Activated gamma-delta T cell (primary cell): ENCODE measurements at places on chromosomes 2 and 18.

- no peak for DNase-seq
These were observed 21.2 kb downstream of the TGFA start for GRCh38 chr2:70532244-70532935.

GRCh38 chr18:7524786-7525185 lies 42.3 kb upstream of the PTPRM start:
- DNase-seq: no peak

- no peak for DNase-seq
These were observed at the start of gene SLC66A3 for GRCh38 chr2:11155381-11156035. Gene SLC66A3, plus strand, starts transcription at chr2:11155467. Its CDS starts 80 bp downstream, at chr2:11155547.

GRCh38 chr2:151297882-151298281 lies 8.4 kb upstream of the NMI start:
- DNase-seq: no peak

DNA sequence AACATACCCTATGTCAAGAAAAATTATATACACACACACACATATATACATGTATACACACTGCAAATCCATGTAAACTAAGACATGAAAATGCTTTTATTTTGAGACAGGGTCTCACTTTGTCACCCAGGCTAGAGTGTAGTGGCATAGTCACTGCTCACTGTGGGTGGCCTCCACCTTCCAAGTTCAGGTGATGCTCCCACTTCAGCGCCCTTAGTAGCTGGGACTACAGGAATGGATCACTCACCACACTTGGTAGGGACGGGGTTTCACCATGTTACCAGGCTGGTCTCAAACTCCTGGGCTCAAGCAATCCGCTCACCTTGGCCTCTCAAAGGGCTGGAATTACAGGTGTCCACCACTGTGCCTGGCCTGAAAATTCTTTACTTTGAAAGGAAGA lies 617.6 kb downstream of the NYAP2 start:
- DNase-seq: no peak

- DNase-seq: no peak
These were observed 34.8 kb upstream of the RFX8 start for GRCh38 chr2:101509499-101510284.

GRCh38 chr2:10393640-10393982 lies 54.5 kb downstream of the ODC1 start:
- no peak for DNase-seq

GRCh38 chr2:220185766-220186305 lies 558.4 kb downstream of the SLC4A3 start:
- no peak for DNase-seq

GRCh38 chr2:36541891-36542595 lies 55.9 kb downstream of the FEZ2 start:
- no peak for DNase-seq

DNA sequence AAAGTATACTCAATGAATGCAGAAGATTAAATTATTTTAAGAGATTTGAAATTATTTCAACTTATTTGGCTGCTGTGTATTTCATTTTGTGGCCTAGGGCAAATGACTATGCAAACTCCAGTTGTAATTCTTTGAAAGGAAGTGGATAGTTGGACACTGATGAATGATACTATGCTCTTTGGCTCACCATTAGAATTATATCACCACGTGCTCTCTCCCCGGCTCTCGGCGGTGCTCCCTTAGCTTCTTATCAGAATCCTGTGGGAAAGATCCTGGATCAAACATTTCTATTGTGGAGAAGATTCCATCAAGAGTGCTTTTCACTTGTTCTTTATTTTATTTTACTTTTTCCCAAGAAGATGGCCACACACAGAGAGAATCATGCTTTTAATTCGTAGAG lies 55.2 kb downstream of the ADCYAP1 start:
- no peak for DNase-seq

- DNase-seq: no peak
These were observed 212.4 kb downstream of the ANAPC1 start for GRCh38 chr2:111671426-111672150.

DNA sequence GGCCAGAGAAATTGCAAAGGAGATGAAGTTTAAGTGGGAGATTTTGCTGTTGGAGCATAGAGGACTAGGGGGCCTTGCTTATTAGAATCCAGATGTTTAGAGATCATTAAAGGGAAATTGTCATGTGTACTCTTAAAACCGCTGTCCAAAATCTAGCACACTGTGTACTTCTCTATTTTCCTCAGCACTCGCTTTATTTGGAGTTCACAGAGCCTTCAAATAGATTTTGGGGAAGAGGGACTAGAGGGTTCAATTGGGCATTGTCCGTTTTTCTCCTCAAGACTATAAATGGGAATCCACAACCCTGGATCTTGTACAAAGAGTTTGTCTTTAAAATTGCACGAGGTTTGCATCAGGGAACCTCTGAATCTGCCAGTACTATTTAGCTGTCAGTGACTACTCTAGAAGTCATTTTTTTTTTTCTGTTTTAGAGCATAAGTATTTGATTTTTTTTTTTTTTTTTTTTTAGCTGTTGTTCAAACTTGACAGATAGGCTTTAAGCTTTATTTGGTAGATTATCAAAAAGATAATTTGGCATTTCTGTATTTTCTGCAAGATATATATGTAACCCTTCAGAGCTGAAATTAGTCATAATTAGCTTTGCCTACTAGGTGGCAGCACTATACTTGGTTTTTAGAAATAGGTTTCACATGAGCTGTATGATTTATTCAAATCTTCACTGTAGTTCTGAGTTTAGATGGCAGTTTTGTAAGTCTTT lies 14.2 kb downstream of the PMS1 start:
- DNase-seq: no peak

DNA sequence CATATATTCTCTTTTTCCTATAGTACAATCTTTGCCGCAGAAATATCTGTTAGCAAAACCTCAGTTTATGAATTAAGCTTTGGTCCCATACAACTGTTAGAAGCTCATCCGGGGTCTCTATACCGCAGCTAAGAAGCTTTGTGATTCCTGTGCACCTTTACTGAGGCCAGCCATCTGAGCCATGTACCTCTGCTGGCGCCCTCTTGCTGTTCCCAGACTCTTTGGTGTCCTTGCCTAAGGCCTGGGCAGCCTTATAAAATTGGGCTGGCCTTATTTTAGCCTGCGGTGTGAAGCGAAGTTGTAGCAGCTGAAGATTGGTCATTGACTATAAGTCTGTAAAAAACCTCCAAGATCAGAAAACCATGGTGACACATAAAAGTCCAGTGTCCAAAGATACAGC lies 1135.1 kb upstream of the CHAC2 start:
- DNase-seq: no peak

DNA sequence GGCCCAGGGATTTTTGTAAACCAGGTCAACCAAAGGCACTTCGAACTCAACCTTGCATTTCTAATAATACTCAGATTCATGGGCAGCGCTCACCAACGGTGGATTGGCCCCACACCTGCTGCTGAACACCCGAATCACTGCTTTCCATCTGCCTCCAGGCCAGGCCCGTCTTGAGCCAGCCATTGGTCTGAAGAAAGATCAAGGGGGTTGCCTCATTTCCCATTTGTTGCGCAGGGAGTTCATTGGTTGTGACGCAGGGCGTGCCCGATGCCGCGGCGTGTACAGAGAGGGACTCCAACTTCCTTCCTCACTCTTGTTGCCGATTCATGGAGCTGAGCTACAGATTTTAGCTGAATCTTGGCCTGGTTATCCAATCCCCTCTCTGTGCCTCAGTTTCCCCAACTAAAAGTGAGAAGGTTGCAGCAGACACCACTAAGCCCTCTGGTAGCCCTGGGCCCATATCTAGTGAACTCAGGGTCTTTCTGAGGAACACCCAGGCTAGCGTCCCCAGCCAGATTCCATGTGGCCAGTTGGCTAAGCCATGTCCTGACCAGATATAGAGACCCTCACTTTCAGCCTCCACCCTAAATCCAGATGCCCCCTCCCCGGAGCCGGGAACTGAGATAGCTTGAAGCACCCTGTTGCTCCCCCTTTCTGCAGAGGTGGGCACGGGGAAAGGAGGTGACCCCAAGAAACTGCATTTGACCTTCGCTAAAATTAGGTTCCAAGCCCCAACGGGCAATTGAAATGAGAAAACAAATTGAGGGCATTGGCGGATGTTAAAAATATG lies 60.9 kb upstream of the HPCAL1 start:
- no peak for DNase-seq

- no peak for DNase-seq
These were observed 23.1 kb upstream of the KLF7 start for GRCh38 chr2:207188626-207189419.

GRCh38 chr2:173075056-173075780 lies 428 bp upstream of the MAP3K20 start:
- no peak for DNase-seq

DNA sequence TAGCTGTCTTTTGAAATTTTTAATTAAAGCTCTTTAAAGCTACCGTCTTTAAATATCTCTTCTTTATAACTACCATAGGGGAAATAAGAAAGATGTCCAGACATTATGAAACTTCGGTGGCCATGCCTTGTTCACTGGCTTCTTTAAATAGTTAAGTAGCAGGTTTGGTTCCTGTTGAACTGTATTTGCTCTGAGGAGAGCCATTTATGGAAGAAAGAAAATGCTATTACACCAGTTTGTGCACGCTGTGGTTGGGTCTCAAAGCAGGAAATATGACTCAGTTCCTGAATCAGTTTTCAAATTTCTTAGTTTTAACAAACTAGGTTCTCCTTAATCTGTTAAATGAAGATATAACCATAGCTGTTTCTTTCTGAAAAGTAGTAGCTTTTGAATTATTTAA lies 12.2 kb downstream of the ARPC2 start:
- DNase-seq: no peak

DNA sequence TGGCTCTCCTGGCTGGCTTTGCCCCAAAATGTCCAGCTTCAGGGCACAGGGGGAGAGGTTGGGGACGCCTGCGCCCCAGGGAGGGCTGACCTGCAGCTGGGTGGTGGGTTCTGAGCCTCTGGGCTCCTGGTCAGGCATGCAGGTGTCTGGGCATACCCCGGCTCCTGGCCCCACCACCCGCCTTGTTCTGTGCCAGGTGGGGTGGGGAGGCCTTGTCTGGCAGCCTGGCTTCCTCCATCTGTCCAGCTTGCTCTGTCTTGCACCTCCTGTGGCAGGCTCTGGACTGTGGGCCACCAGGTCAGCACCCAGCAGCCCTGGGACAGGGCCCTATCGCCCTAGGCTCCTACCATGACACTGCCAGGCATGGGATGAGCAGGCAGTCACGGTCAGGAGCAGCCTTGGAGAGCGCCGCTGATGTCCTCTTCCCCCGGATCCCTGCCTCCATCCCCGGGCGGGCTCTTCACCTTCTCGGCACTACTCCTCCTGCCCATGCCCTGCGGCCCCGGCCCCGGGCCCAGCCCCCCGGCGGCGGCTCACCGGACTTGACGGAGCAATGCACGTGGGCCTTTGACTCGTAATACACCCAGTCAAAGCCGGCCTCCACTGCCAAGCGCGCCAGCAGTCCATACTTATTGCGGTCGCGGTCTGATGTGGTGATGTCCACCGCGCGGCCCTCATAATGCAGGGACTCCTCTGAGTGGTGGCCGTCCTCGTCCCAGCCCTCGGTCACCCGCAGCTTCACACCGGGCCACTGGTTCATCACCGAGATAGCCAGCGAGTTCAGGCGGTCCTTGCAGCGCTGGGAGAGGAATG lies 3.6 kb downstream of the IHH start:
- DNase-seq: no peak

DNA sequence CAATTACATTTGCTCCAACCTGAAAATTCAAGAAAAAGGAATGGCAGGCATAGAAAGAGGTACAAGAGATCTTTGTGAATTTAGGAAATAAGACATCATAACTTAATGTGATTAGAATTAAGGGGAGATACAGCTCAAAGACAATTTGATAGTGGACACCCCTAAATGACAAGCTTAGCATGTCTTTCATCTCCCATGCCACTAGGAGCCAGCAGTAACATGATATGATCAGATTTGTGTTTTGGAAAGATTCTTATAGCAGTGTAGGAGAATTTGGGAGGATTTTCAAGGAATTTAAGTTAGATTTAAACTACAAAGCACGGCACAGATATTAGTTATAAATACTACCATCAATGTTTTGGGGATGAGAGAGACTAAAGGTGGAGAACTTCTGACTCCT lies 340.8 kb downstream of the RDH14 start:
- DNase-seq: no peak

DNA sequence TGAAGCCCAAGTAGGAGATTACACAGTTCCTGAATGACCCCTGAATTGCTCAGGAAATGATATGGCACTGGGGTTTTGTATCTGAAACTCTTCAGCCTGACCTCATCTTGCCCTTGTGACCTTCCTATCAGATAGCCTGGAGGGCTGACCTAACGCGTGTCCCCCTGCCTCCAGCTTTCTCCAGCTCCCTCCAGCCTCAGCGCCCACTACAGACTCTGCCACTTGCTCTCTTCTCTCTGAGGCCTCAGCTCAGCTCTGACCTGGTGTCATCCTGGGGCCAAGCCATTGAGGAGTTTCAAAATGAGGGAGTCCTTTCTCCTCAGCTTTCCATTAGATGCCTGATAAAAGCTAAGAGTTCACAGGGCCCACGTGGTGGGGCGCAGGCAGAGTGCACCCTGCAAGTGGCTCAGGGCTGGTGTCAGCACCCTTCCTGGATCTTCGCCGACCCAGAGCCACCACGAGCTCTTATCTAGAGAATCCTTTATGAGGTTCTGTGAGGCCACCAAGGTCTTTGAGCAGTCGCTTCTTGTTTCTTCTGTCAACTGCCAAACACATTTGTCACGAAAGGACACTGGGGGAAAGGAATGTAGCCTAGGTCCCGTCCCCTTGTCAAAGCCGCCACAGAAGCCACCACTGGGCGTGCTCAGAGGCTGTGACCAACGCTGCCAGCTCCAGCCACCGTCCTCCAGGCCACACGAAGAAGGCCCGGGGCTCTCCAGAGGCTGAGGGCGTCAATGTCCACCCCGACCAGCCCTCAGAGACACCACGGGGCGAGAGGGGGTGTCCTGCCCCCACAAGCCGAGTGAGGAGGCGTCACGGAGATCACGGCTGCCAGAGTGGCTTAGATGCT lies 131.3 kb upstream of the GPC1 start:
- DNase-seq: no peak

DNA sequence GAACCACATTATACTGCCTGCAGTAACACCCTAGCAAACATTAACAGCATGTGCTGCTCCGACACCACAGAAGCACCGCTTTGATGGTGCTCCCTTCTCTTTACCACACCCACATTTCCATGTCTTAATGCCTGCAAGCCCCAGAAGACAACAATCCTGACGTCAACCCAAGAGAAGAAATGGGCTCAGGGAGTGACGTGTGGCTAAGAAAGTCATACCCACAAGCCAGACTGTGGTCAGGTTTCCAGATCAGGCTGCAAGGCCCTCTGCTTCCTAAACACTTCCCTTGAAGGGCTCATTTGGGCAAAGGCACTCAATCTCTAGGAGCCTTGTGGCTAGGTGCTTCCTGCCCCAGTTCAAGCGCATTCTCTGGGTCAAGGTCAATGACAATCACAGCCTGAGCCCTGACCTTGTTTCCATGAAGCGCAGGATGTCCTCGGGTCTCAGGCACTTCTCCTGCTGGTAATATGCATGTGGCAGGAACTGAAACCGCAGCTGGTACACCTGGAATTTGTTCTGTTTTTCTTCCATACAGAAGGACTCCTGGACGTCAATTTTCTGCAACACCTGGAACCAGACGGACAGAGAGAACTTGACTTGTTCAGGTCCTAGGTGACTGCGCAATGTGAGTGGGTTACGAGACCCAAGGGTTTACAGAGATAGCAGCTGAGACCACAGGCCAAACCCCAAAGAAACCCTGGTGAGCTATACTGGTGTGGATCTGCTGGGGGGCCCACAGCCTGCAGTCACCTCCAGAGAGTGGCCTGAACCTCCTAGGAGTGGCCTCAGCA lies 67.2 kb downstream of the POLR1A start:
- DNase-seq: no peak

- no peak for DNase-seq
These were observed 43.2 kb downstream of the ANKMY1 start for GRCh38 chr2:240514631-240515030.
